ENCODE measurements at places on chromosomes 16 and 17.

GRCh38 chr16:7268182-7268581 lies 64.5 kb upstream of the RBFOX1 start:
- DNase-seq: peak; percentile 30

- no peak for DNase-seq
These were observed 5.5 kb downstream of the TRAF7 start for GRCh38 chr16:2160915-2161551.

DNA sequence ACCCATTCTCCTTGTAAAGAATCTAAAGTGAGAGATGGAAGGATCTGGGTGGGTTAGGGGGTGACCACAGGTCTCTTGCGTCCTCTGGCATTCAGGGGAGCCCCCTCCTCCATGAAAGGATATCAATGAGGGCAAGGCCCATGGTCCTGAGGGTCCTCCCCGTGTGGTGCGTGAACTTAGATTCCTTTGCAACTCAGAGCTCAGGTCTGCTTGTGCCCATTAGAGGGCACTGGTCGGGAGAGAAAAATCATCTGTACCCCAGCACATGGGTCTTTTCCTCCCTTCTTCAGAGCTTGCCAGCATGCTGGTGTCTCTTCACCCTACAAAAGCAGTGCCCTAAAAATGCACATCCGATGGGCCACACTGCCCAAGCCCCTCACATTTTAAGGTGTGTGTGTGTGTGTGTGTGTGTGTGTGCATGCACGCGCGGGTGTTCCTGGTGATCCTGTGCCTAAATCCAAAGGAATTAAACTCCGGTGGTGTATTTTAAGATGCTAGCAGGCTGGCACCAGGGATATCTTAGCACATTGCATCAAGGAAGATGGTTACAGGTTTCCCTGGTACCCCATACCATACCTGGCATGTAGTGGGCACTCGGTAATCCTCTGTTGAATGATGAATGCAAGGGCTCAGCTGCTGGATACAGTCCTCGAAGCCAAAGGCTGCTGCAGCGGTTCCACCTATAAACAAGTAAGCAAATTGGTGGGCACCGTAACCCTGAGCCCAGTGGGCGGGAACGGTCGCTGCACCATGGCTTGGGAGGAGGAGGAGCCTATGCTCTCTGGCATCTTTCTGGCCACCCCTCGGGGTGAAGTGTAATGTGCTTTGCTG lies 4.7 kb downstream of the C1QTNF1 start:
- no peak for DNase-seq

GRCh38 chr17:40470932-40471828 lies 27.9 kb downstream of the IGFBP4 start:
- DNase-seq: no peak

DNA sequence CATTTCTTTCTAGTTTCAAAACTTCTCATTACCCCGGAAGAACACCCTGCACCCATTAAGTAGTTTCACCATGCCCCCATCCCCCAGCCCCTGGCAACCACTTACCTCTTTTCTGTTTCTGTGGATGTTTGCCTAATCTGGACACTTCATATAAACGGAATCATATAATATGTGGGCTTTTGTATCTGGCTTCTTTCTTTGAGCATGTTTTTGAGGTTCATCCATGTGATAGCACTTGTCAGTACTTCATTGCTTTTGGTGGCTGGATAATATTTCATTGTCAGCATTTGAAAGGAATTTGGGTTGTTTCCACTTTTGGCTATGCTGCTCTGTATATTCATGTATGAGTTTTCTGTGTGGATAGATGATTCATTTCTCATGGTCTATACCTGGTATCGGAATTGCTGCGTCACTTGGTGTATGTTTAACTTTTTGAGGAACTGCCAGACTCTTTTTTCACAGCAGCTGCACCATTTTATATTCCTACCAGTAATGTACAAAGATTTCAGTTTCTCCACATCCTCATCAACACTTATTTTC lies 30.0 kb upstream of the SLC5A10 start:
- no peak for DNase-seq

GRCh38 chr17:66413559-66414520 lies 111.4 kb downstream of the PRKCA start:
- no peak for DNase-seq

DNA sequence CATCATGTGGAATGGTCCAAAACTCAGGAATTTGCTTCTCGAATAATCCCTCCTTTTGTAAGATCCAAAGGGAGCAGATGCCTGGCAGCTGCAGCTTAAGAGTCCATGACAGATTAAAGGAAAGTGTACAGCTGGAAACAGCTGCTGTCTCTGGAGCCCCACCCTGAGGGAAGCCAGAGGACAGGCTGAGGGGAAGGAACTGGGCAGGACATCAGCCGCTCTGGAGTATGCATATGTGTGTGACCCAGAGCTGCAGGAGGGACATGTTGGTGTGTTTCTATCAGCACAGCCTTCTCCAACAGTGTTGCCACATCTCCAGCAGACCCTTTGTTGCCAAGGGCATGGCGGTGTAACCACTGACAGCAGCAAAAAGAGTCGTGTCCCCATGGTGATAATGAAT lies 46.2 kb downstream of the CYB561 start:
- DNase-seq: no peak

DNA sequence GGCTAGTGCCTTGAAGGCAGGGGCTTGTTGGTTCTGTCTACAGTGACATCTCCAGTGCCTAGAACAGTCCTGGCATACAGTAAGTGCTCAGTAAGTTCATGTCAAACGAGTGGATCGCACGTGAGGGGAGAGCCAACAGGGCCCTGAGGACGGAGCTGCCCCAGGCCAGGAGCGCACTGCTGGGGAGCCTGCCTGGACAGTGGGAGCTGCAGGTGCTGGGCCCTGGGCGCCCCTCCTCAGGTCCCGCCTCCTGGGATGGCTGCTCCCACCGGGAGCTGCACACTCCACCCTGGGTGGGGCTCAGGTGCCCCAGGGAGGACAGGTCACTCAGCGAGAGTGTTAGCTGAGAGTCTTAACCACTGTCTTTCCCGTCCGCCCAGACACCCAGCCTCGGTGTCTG lies 1.8 kb downstream of the EVPL start:
- no peak for DNase-seq

GRCh38 chr17:50697663-50698272 lies 9.9 kb downstream of the ANKRD40 start:
- DNase-seq: no peak

DNA sequence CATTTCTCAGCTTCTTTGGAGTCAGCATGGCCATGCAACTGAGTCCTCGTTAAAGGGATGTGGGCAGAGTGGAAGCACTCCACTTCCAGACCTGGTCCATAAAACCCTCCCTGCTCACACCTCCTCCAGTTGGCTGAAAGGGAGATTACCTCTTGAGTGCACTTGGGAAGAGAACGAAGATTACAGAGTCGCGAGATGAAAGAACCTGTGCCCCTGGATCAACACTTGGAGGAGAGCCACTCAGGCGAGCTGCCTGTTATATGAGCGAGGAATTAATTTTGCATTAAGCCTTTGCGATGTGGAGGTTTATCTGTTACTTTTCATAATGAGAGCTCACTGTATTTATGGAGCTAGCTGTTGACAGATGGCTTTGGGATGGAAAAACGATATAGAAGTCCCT lies 147.9 kb downstream of the MAF start:
- DNase-seq: no peak

GRCh38 chr17:16474012-16474725 lies 17.8 kb downstream of the LRRC75A start:
- no peak for DNase-seq

DNA sequence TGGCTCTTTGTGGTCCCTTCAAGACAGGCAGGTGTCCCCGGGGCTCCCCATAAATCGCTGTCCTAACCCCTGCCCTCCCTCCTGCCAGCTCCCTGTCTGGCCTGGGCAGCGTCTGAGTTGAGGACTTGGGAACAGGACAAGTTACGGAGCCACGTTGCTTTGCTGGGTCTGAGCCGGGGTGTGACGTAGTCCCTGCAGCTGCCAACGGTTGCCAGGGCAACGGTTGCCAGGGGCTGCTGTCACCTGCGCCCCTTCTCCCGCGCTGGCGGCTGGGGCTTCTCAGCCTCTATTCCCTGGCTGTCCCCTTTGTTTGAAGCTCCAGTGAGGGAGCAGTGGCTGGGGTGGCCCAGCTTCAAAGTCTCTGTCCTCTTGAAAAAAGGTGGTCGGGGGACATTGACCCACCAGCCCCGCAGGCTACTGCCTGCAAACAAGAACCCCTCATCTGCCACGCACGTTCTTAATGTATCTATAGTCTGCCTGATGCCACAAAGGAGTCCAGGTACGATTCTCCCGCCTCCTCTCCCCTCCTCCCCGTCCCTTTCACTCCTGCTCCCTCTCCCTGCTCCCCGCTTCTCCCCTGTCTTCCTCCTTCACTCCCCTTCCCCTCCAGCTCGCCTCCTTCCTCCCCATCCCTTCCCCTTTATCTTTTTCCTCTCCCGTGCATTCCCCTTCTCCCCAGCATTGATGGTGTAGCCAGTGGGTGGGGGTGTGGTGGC lies 10.9 kb downstream of the ADGRG1 start:
- no peak for DNase-seq

GRCh38 chr17:703081-703875 lies 11.4 kb downstream of the VPS53 start:
- no peak for DNase-seq

- DNase-seq: no peak
These were observed 157.6 kb downstream of the XYLT1 start for GRCh38 chr16:17313085-17313611.

DNA sequence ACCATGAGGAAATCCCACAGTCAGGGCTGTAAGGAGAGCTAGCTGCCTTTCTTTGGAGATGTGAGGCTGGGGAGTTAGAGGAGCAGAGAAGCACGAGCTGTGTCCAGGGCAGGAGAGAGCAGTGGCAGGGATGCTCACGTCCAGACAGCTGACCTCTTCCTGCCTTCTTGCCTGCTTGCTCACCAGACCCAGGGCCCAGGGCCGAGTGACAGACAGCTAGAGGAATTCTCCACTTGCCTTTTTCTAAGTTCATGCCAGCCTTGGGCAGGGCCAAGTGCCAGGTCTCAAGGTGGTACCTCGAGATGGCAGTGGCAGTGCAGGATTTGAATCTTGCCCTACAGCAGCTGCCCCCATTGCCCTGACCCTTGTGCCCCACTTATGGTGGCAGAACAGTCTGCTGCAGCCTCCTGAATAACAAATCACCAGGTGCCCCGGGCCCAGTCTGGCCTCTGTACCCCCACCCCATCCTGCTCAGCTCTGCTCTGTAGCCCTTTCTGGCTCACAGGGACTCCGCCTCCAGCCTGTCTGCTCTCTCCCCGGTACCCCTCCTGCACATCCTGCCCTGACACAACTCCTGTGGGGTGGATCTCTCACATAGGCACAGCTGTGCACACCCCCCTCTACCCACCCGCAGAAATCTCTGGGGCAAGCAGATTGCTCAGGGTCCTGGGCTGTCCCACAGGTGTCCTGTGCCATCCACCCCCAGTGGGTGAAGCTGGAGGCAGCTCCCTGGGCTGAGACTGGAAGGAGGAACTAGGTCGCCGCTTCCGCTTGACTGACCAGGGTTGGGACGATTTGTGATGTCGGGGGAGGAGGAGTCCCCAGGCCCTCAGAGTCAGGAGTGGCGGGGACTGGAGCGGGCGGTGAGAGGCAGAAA lies 25.9 kb downstream of the GRIN2C start:
- DNase-seq: no peak

DNA sequence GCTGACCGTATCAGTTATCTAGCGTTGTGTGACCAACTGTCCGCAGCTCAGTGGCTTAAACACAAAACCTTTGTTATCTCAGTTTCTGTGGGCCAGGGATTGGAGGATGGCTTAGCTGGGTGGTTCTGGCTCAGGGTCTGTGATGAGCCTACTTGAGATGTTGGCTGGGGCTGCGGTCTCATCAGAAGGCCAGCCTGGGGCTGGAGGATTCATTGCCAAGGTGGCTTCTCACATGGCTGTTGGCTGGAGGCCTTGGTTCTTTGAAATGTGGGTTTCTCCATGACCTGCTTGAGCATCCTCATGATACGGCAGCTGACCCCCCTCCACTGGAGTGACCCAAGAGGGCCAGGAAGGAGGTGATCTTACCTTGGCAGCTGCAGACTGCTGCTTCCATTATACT lies 16.7 kb downstream of the GSE1 start:
- no peak for DNase-seq

GRCh38 chr17:73827627-73828291 lies 183.5 kb upstream of the SDK2 start:
- no peak for DNase-seq

- no peak for DNase-seq
These were observed 289.2 kb upstream of the SALL1 start for GRCh38 chr16:51440131-51440889.

DNA sequence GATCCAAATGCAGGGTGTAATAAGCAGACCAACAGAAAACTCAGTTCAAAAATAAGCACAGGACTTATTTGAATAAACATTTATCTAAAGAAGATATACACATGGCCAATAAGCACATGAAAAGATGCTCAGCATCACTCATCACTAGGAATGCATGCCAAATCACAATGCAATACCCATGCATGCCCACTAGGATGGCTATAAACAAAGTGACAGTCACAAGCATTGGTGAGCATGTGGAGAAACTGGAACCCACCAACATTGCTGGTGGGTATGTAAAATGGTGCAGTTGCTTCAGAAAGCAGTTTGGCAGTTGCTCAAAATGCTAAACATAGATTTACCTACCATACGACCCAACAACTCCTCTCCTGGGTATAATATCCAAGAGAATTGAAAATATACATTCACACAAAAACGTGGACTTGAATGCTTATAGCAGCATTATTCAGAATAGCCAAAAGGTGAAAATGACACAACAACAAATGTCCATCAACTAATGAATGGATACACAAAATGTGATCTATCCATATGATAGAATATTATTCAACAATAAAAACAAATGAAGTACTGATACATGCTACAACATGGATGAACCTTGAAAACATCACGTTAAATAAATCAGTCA lies 20.1 kb downstream of the UBE2O start:
- DNase-seq: no peak

DNA sequence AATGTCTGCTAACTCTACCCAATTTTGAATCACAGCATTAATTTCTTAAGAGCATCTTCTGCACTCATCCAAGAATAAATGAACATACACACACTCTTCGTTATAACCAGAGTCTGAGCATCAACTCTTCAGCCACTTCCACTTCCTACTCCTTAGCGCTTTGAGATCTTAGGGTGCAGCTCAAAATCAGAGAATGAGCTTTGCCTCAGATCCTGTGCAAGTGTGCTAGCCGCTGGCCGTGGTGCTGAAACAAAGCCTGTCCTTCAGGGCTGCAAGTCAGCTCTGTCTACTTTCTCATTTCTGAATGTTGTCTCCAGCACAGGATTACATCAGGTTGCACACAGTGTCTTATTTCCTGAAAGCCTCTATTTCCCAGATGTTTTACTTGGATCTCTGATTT lies 165.4 kb downstream of the AIPL1 start:
- DNase-seq: no peak

- DNase-seq: no peak
These were observed 16.9 kb upstream of the TNFRSF13B start for GRCh38 chr17:16988749-16989229.

DNA sequence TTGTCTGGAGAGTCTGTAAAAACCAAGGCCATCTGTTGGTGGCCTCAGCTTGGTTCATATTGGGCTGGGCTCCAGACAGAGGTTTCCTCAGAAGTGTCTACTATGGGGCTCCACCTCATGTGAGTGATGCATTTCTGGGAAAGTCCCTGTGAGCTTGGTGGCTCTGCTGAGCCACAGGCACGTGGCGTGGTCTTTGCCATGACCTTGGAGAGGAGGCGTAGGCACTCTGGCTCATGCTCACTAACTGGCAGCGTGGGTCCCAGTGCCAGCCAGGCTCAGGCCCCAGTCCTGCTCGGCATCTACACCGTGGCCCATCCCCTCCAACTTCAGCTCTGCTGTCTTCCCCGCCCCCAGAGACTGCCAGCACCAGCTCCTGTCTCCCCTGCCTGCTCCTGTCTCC lies 10.7 kb upstream of the SMTNL2 start:
- no peak for DNase-seq

GRCh38 chr16:2761886-2762583 lies 9.6 kb downstream of the SRRM2 start:
- DNase-seq: no peak

- DNase-seq: no peak
These were observed 42.9 kb downstream of the GAS7 start for GRCh38 chr17:10155371-10156076.

Data from Panc1 (cell line).